ENCODE measurements at places on chromosomes 1 and 21.
A peak's percentile ranks its signal among the peaks of the same experiment; 100 is the strongest.

- peak overlapping the region; percentile 80 for H3K27ac ChIP-seq
- H3K27me3 ChIP-seq = no peaks in the 10 kb centered on the region
- H3K4me3 ChIP-seq = no peak overlapping the region
- H3K4me1 ChIP-seq = peaks cover 29% of the 10 kb centered on the region
- H3K36me3 ChIP-seq = no peaks in the 10 kb centered on the region
These were observed 109.2 kb downstream of the CASZ1 start for GRCh38 chr1:10687251-10687651.

DNA sequence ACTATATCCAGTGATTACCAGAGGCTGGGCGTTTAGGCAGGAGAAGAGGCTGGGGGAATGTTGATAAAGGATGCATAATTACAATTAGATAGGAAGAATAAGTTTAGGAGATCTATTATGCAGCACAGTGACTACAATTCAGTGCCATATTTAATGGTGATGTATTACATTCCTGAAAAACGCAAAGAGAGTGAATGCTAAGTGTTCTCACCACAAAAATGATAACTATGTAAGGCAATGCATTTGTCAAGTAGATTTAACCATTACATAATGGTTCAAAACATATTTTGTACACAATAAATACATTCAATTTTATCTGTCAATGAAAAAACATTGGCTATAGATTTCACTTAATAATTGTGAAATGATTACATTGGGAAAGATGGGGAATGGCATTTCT is 548.9 kb downstream of the NUF2 start:
- no peaks in the 10 kb centered on the region for H3K4me1 ChIP-seq
- DNase-seq = no peak
- H3K4me3 ChIP-seq = no peak overlapping the region
- H3K36me3 ChIP-seq = no peaks in the 10 kb centered on the region

- no peak for DNase-seq
- H3K4me3 ChIP-seq = no peak overlapping the region
- no peak overlapping the region for H3K27ac ChIP-seq
- H3K4me1 ChIP-seq = no peaks in the 10 kb centered on the region
These were observed 48.6 kb downstream of the GLIS1 start for GRCh38 chr1:53690411-53690810.

GRCh38 chr1:21447311-21447710 is 7.4 kb downstream of the NBPF3 start:
- no peaks in the 10 kb centered on the region for H3K27me3 ChIP-seq
- H3K4me3 ChIP-seq = no peak overlapping the region
- no peaks in the 10 kb centered on the region for H3K36me3 ChIP-seq
- H3K4me1 ChIP-seq = no peaks in the 10 kb centered on the region
- no peak for DNase-seq

DNA sequence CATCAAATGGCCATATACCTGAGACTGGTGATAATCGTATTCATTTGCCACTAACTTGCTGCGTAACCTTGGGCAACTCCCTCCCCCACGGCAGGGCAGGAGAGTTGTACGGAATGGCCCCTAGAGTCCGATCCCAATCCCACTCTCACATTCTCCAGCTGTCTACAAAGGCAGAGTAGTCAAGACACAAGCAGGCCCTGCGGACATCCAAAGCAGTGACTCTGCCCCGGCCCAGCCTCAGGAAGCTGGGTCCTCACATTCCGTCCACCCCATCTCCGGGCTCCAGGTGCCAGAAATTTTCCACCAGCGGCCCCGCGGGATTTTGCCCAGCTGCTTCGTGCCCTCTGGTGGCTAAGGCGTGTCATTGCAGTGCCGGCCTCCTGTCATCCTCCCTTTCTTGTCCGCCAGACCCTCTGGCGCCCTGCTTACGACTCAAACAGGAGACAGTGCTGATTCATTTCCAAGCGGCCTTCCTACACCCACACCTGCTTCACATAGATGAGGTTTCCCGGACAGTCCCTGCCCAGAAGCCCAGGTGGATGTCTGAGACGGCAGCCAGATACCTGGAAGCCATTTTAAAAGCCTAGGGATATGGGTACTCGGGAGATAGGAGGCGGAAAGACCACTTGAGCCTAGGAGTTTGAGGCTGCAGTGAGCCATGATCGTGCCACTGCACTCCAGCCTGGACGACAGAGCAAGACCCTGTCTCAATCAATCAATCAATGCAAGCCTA is 2.9 kb upstream of the S100A2 start:
- peak overlapping the region; percentile 19 for H3K4me3 ChIP-seq
- DNase-seq = peak; percentile 93
- no peaks in the 10 kb centered on the region for H3K36me3 ChIP-seq
- H3K27ac ChIP-seq = peak overlapping the region; percentile 34
- H3K4me1 ChIP-seq = peaks cover 18% of the 10 kb centered on the region

- no peaks in the 10 kb centered on the region for H3K4me1 ChIP-seq
- no peaks in the 10 kb centered on the region for H3K27me3 ChIP-seq
- no peak overlapping the region for H3K27ac ChIP-seq
- H3K36me3 ChIP-seq = no peaks in the 10 kb centered on the region
- no peak for DNase-seq
These were observed 9.2 kb upstream of the PTGS2 start for GRCh38 chr1:186689376-186689775.

DNA sequence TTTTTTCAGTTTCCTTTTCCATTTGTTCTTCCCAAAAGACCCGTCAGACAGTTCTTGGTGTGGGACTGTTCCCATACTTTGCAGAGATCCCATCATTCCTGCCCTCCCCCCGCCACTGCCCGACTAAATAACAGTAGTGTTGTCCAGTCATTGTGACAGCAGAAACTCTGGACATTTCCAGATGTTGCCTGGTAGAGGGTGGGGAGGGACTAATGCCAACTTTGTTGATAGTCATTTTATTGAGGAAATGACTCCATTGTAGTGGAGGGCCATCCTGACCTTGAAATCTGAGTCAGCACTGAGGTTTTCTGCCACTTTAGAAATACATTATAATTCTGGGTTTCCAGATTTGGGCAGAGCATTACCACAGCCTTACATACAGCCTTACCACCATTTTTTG is 85.4 kb downstream of the CEP350 start:
- no peak overlapping the region for H3K27ac ChIP-seq
- no peak overlapping the region for H3K4me3 ChIP-seq
- no peaks in the 10 kb centered on the region for H3K36me3 ChIP-seq

DNA sequence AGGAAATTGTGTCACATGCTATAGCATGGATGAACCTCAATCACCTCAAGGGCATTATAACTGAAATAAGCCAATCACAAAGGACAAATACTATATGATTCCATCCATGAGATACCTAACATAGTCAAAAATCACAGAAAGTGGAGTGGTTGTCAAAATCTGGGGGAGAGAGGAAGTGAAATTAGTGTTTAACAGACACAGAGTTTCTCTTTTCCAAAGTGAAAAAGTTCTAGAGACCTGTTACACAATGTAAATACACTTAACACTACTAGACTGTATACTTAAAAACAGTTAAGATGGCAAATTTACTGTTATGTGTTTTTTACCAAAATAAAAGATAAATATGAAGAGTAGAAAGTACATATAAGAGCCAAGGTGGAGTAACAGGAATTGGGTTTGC is 31.8 kb downstream of the ZNF644 start:
- H3K27ac ChIP-seq = no peak overlapping the region
- no peak overlapping the region for H3K4me3 ChIP-seq
- H3K36me3 ChIP-seq = no peaks in the 10 kb centered on the region
- H3K4me1 ChIP-seq = no peaks in the 10 kb centered on the region

DNA sequence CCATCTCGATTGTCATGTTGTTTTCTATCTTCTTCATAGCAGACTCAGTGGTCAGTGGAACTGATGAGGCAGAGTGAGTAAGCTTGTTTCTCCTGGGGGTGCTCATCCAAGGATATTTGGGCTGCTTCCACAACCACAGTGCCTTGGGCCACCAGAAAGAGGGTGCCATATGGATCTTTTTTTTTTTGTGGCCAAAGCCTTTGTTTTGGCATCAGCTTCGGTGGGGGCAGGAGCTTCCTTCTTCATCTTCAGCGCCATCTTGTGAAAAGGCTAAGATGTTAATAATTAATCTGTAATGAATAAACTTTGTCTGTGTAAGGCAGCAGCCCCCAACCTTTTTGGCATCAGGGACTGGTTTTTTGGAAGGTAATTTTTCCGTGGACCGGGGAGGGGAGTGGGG is 6.6 kb upstream of the PLPP3 start:
- no peaks in the 10 kb centered on the region for H3K27me3 ChIP-seq
- DNase-seq = no peak
- H3K4me1 ChIP-seq = peaks cover 1% of the 10 kb centered on the region
- no peak overlapping the region for H3K27ac ChIP-seq

GRCh38 chr21:42423685-42424084 is 20.0 kb downstream of the UBASH3A start:
- no peak overlapping the region for H3K4me3 ChIP-seq
- H3K27me3 ChIP-seq = no peaks in the 10 kb centered on the region
- no peaks in the 10 kb centered on the region for H3K4me1 ChIP-seq
- no peaks in the 10 kb centered on the region for H3K36me3 ChIP-seq
- no peak overlapping the region for H3K27ac ChIP-seq
- DNase-seq = no peak

DNA sequence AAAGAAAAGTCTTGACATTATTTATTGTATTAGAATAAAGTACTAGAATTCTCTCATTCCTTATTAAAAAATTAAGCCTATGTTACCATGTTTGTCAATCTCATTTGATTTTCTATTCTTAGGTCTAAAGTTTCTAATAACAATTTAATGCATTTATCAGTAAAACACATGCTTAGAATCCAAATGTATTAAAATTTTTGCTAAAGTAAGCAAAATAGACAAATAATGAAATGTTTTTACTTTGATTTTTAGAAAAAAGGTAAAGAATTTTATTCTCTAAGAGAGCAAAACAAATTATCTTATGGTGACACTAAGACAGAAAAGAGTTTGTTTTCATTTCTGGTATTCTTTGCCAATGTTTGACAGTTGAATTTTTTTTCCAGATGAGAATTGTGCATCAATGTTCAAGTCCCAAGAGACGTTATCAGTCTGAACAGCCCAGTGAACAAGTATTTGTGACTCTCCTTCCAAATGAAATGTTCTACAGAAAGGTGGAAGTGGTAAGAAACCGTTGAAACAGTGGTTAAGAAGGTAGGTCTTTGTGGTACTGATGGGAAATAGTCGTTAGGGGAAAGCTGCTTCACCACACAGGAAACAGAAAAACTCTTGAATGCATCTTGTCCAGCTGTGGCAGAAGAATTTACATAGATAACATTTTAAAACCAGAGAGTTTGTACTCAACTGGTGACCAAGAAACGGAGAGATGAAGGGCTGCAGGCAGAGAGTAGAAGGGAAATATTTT is 402.5 kb downstream of the PTPRC start:
- H3K36me3 ChIP-seq = no peaks in the 10 kb centered on the region
- H3K4me1 ChIP-seq = no peaks in the 10 kb centered on the region
- no peak overlapping the region for H3K27ac ChIP-seq
- H3K27me3 ChIP-seq = no peaks in the 10 kb centered on the region

DNA sequence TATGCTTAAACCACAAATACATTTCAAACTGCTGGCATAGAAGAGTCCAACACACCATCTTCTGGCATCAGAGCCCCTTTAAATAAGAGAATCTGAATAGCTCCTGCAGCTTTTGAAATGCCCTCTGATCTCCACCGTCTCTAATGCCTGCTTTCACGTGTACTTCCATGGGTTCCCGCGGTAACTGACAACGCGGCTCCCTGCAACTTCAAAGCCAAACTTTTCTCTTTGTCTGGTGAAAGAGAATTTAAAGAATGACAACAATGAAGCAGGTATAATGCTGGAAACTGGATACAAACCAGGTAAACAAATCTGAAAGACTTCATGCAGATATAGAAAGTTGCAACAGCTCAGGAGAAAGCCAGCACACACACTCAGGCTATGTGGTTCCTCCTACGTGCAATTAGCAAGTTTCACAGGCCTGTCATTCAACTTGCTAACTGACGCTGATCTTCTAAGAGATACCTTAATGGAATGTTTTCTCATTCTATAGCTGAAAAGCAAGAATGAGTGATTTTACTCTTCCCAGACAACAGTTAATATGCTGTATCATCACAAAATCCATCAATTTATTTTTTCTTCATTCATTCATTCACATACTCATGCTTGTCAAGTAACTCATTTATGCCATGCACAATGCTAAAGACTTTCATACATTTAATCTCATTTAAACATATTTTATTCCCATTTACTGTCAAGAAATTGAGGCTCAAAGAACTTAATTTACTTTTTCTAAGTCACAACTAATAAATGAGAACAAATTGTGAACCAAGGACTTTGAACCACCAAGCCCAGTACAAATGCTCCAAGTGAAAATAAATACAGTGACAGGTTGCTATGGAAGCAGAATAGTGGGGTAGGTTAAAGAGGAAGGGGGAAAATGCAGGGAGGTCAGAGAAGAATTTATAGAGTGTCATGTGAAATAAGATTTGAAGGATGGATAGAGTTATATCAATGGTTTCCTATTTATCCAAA is 202.7 kb upstream of the SNX7 start:
- no peak overlapping the region for H3K27ac ChIP-seq
- no peak overlapping the region for H3K4me3 ChIP-seq
- DNase-seq = no peak
- no peaks in the 10 kb centered on the region for H3K36me3 ChIP-seq
- no peaks in the 10 kb centered on the region for H3K27me3 ChIP-seq

DNA sequence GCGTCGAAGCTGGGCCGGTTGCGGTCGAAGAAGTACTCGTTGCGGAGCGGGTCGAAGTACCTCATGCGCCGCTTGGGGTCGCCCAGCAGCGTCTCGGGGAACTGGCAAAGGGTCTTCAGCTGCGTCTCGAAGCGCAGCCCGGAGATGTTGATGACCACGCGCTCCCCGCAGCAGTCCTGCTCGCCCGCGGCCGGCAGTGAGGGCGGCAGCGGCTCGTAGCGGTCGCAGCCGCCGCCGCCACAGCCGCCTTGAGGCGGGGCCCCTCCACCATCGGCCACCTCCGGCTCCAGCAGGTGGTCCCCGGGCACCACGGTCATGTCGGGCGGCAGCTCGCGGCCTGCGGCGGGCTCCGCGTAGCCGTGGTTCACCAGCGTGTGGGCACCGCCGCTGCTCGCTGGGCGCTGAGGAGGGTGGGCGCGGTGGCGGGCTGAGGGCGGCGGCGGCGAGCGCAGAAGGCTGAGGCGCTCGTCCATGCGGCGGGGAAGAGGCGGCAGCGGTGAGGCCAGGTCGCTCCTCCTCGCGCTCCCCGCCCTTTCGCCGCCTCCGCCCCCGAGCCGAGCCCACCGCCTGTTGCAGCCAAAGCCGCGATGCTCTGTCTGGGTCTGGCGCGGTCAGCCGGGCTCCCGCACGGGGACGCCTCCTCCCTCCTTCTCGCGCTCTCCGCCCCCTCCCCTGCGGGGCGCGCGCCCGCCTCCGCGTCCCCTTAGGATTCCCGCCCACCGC is at the start of gene KCNA3:
Gene KCNA3 (minus strand): TSS at position 604 of the 723 bp plus-strand sequence. CDS start 131 bp downstream, at position 473.
- peaks cover 5% of the 10 kb centered on the region for H3K4me1 ChIP-seq
- DNase-seq = peak; percentile 66
- peak within 1 kb of the TSS; percentile 25 for H3K27ac ChIP-seq
- peak within 1 kb of the TSS; percentile 46 for H3K4me3 ChIP-seq
- H3K27me3 ChIP-seq = no peaks in the 10 kb centered on the region
- no peaks in the 10 kb centered on the region for H3K36me3 ChIP-seq

DNA sequence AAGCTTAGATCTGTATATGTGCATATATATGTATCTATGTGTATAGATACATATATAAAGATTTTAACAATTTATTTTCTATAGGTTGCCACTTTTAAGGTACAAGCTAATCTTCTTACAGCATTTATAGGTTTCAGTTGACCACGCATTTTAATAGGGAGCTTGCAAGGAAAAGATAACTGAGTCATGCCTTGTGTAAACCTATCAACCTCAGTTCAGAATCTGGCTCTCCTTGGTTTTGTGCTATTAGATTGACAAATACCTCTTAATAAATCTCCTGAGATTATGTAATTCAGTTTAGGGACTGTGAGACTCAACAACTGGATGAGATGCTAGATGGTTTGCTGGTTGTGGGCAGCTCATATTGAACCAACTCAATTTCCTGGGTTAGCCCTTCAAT is 114.7 kb upstream of the SERBP1 start:
- no peaks in the 10 kb centered on the region for H3K36me3 ChIP-seq
- no peak for DNase-seq
- H3K27ac ChIP-seq = no peak overlapping the region
- H3K4me3 ChIP-seq = no peak overlapping the region
